ENCODE measurements at places on chromosomes 4 and X.

DNA sequence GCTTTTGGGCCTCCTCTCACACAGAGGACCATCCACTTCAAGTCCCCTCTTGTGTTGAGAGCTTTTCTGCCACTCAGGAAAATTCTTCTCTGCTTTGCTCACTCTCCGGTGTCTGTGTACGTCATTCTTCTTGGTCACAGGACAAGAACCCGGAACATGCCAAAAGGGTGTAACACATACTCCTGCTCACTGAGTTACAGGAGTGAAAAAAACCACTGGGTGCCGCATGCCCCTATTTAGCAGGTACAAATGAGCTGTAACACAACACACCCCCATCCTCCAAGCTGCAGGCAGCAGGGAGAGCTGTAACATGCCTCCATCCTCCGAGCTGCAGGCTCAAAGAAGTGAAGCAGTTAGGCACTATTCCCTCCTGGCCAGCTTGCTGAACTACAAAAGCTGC, 13.0 kb upstream of the CXCL2 start:
- no peak for DNase-seq

GRCh38 chr4:156957556-156957955, 14.0 kb downstream of the PDGFC start:
- DNase-seq = no peak

DNA sequence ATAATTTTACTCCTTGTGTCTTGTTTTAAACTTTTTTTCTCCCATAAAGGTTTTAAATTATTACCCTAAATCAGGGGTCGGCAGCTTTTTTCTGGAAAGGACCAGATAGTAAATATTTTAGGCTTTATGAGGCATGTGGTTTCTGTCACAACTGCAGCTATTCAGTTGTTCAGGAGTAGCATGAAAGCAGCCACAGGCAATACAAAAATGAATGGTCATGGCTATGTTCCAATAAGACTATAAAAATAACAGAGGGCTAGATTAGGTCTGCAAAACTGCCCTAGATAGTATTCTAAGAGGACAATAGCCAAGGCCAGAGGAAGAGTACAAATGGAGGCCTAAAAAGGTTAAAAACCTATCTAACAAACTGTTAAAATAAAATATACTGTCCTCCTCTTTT, 24.6 kb downstream of the HERC5 start:
- no peak for DNase-seq

DNA sequence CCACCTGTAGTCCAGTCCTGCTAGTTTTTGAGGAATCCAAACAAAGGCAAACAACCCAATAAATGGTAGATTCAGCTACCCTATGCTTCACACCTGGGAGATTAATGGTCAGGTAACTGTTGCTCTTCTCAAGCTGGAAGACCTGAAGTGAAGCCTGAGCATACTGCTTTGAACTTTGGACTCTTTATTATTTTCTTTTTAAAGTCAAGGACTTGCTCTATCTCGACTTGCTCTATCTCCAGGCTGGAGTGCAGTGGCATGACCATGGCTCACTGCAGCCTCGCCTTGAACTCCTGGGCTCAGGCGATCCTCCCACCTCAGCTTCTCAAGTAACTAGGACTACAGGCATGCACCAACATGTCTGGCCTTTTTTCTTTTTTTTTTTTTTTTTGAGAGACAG, 14.7 kb upstream of the KLHL13 start:
- no peak for DNase-seq

DNA sequence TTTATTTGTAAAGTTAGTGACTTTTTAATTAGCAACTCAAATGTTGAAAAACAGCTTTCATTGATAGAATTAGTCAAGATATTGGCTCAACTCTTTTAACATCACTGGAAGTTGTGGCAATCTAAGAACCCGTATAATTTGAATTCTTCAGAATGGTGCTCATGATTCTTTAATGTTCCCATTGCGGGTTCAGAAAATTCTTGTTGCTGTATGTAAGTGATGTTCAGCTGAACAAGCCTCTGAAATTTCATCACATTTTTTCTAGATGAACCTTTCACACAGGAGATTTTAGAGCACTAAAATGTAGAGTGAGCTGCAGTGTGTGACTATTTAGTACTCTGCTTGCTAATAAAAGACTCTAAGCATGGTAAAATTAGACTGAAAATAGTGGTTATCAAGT, 1317.7 kb downstream of the FSTL5 start:
- no peak for DNase-seq

GRCh38 chr4:15482842-15483241, 13.2 kb downstream of the CC2D2A start:
- no peak for DNase-seq

DNA sequence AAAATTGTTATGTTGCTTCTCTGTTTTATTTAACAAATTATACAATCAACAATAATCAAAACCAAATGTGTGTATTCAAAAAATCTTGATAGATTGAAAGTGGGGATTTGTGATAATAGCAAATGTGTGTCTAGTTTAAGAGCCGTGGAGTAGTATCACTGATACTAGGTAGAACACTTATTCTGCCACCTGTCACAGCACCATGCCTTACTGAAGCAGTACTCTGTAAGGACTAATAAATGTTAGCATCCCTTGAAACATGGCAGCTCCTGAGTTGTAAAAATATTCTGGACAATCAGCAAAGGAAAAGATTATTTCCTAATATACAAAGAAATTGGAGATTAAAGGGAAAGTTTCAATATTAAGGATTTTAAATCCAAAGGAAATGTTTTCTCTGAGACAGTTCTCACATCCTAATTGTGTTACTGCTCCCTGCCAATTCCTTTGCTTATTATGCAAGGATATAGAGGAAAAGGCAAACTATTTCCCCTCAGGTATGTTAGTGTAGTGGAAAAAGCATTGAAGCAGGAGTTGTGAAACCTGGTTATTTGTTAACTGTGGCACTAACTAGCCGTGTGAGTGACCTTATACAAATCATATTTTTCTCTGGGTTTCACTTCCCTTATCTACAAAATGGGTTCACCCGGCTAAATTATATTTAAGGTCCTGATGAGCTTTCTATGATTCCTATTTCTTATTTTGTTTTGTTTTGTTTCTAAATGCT, 303.1 kb downstream of the ARHGAP24 start:
- no peak for DNase-seq

DNA sequence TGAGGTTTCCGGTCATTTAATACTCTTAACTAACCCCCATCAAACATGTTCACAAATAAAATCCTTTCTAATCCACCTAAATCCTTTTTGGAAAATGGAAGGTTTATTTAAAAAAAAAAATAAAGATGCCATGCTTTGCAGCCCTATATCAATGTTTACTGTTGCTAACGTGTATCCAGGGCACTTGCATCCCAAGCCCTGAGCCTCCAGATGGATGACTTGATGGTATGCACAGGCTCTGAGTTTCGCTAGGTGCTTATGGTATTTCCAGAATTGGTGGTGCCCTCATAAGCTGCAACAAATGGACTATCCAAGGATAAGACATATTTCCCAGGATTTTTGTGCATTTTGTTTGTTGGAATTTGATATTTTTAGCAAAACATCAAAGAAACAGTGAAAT, 257.7 kb downstream of the PRDM5 start:
- DNase-seq = no peak

DNA sequence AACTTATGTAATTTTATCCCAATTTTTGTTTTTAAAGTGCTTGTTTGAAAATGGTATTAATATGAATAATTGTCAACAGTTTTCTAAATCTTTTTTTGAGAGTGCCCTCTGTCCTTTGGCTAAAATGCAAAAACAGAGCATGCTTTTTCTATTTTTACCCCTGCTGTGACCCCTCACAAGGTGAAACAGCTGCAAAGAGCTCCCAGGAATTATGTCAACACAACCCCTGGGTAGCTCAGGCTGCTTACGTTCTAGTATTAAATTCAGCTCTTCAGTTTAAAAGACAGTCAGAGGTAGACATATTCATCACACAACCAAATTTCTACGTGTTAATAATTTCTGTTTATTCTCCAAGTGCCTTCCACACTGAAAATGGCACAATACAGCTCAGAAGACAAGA, 367.5 kb downstream of the PRDM5 start:
- no peak for DNase-seq

DNA sequence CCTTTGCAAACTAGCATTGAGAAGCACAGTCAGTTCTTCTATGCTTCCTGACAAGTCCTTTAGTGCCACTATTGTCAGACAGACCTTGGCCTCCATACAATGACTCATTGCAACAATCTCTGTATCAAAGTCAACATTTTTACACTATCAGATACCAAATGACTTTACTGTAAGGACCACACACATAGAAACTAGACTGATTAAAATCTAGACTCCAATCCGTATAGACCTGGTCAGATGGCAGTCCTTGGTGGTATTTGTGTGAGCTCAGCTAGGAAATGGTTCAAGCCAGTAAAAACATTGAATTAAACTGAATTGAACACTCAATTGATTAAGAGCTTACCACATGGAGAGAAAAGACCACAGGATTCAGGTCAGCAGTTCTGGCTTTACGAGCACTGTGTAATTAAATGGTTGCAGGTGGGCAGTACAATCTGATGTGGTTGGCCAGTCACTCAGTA, 549.8 kb upstream of the LCORL start:
- DNase-seq = no peak

DNA sequence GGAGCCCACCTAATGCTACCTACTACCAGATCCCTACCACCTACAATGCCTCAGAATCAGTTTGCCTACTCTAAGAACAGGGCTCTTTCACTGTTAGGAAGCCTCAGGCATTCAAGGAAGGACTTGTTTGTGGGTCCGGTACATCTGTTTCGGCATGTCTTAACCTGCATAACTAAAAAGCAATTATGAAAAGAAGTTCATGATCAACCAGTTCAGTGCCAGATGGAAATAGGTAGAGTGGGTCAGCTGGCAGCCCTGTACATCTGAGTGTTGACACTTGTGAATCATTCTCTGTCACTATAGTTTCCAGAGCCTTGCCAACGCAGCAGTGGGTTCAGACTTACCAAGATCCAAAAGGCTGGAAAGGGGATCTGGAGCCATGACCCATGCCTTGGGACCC, 3.3 kb downstream of the TMEM185A start:
- no peak for DNase-seq

DNA sequence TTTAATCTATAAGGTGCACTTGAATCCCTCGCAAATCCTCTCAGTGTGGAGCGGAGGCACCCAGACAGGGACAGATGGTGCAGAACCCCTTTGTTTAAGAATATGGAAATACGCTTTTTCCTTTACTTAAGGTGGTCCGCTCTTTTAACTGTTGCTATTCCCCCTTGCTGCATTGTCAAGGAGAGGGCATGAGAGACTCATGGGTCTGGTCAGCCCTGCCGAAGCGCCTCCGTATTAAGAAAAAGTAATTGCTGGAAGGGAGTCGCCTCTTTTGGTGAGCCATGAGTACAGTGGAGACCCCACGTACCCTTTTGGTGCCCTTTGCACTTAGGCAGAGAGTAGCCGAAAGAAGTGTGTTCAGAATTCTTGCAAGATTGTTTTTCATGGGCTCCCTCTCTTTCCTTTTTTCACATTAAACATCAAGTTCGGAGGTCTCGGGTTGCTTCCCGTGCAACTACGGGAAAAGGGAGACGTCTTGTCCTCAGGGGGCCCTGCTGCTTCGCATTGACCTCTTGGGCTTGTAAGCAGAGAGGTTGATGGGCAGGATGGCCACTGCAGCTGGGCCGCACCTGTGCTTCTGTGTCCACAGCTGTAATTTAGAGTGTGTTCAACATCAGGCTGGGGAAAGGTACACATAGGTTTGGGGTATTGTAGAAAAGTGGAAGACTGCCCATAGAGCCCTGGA, 109.6 kb downstream of the SPRY1 start:
- DNase-seq = no peak

DNA sequence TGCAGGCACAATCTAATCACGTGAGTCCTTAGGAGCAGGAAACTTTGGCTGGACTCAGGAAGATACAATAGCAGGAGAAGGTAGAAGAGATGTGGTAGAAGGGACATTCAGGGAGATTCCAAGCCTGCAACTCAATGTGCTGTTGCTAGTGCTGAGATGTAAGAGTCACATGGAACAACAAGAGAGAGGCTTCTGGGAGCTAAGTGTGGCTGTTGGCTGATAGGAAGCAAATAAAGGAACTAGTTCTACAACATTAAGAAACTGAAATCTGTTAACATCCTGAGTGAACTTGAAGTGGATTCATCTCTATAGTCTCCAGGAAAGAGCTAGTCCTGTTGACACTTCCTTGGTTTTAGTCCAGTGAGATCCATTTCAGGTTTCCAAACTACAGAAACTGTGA, 1207.4 kb downstream of the ADGRL3 start:
- DNase-seq = no peak

DNA sequence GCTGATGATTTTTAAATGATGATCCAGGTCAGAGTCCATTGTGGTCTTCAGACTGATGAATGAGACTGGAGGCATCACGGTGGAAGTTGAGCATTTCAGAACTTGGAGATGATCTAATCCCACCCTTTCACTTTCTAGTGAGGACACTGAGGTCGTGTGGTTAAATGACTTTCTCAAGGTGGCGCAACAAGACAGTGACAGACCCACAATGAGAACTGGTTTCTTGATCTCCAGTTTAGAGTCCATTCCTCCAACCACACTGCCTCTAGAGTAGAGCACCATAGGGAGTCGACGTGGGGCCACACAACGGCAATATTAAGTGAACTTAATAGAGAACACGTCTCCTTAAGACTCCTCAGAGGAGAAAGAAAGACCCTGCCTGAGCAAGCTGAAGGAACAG, 381.0 kb downstream of the UNC5C start:
- DNase-seq = no peak

GRCh38 chrX:27186671-27187070, 276.5 kb downstream of the PPP4R3C start:
- peak; percentile 17 for DNase-seq

GRCh38 chr4:98518559-98519267, 139.7 kb downstream of the TSPAN5 start:
- no peak for DNase-seq

- no peak for DNase-seq
These were observed 243.1 kb upstream of the ANXA3 start for GRCh38 chr4:78308517-78308916.

- no peak for DNase-seq
These were observed 1142.2 kb downstream of the C4orf33 start for GRCh38 chr4:130238121-130238520.

GRCh38 chr4:65623506-65623905, 46.8 kb downstream of the EPHA5 start:
- no peak for DNase-seq

- no peak for DNase-seq
These were observed 87.9 kb upstream of the PACRGL start for GRCh38 chr4:20612313-20612712.

GRCh38 chr4:36551697-36552214, 270.3 kb downstream of the DTHD1 start:
- no peak for DNase-seq

DNA sequence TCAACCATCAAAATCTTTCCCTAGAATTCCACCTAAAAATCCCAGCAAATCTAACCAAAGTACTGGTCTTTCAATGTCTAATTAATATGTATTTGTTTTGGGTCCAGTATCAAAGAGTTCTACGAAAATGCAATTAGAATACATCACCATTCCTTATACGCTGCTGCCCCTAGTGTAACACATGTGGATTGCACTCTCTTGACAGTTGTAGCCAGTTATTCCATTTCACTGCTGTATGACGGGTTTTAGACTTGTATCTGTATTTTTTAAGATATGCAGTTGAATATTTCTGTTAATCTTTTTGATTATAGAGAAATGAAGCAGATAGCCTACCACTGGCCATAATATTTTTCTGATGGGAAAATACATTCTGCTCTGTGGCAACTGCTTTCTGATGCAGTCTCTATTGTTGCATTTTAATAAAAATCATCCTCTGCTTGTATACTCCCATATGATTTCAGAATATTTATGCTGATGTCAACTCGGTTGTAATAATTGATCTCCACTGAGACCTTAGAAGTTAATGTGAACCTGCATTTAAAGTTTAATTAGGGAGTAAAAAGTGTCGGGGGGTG, 17.1 kb upstream of the PAGE2B start:
- peak; percentile 45 for DNase-seq

- peak; percentile 67 for DNase-seq
These were observed 4.8 kb downstream of the FLNA start for GRCh38 chrX:154369449-154370299.
